Suprapubic skin (tissue), 4 donors: ENCODE measurements at places on chromosomes 3 and 15.

- H3K4me3 ChIP-seq, result no peak overlapping the region
- H3K27me3 ChIP-seq, result no peaks in the 10 kb centered on the region
- H3K36me3 ChIP-seq, result no peaks in the 10 kb centered on the region
- peak overlapping the region; percentile 31 for H3K27ac ChIP-seq
These were observed 198.3 kb downstream of the OPA1 start for GRCh38 chr3:193791041-193792032.

DNA sequence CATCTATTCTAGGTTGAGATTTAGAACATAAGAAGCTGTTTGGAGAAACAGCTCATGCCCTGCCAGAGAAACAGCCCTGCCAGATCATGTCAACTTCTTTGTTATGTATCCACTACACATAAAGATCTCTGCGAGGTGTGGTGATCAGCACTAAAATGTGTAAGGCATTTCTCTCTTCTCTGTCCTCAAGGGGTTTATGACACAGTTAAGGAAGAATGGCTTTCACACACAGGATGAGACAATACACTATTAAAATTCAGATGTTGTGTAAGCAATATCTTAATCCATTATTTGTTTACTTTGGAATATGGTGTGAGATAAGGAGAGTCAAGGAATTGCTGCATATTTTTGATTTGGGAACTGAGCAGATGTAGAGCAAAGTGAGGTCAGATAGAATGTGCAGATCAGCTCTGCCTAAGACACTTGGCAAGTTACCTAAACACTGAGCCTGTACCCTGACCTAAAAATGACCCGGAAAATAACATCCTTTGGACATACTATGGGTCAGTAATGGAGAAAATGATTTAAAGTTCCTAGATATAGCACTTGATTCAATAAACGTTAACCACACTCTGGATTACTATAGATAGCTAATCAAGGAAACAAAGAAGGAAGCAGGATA lies 434.7 kb upstream of the PDZRN3 start:
- H3K4me1 ChIP-seq, result no peaks in the 10 kb centered on the region
- H3K36me3 ChIP-seq, result no peaks in the 10 kb centered on the region
- DNase-seq, result no peak
- H3K27ac ChIP-seq, result no peak overlapping the region

DNA sequence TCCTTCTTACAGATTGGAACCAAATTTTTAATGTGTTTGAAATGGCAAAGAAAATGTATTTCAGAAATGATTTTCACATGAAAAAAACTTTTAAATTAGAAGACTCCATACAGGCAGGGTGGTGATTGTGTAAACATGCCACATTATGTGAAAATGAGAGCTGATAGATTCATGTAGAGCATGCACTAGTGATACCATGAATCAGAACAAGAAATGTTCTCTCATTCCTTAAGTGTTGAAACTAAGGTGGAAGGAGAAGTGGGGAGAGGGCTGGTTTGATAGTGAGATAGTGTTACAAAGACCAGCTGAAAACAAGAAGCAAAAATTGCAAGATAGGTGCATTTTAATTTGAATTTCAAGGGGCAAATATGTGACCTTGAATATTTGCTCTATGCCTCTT lies 100.3 kb downstream of the CCNL1 start:
- no peak for DNase-seq
- no peaks in the 10 kb centered on the region for H3K4me1 ChIP-seq
- no peaks in the 10 kb centered on the region for H3K36me3 ChIP-seq

GRCh38 chr3:37766797-37767776 lies 94.6 kb upstream of the CTDSPL start:
- no peaks in the 10 kb centered on the region for H3K27me3 ChIP-seq
- H3K4me3 ChIP-seq, result no peak overlapping the region
- peaks cover 15% of the 10 kb centered on the region for H3K4me1 ChIP-seq
- no peak overlapping the region for H3K27ac ChIP-seq
- H3K36me3 ChIP-seq, result no peaks in the 10 kb centered on the region

GRCh38 chr3:161215185-161215584 lies 5.9 kb upstream of the NMD3 start:
- H3K27me3 ChIP-seq, result no peaks in the 10 kb centered on the region
- no peak overlapping the region for H3K27ac ChIP-seq
- DNase-seq, result no peak
- no peaks in the 10 kb centered on the region for H3K36me3 ChIP-seq

DNA sequence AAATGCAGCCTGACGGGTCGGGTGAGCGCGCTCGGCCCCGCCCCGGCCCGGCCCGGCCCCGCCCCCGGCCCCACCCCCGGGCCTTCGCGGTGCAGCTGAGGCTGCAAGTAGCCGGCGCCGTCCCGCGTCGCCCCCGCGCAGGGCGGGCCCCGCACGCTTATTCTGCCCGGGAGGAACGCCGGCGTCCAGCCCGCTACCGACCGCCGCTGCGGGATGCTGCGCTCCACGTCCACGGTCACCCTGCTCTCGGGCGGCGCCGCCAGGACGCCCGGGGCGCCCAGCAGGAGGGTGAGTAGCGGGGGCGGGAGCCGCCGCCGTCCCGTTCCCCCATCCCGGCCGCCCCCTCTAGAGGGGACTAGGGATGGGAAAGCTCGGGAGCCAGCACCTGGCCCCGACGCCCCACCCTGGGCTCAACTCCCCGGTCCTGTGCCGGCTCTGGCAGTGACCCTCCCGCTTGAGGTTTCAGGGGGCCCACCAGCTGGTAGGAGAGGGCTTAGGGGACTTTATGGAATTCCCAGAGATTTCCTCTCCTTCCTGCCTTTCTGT lies at the start of gene MYZAP:
Gene MYZAP (plus strand): TSS at position 83 of the 546 bp plus-strand sequence. CDS start 131 bp downstream, at position 214.
- no peaks in the 10 kb centered on the region for H3K36me3 ChIP-seq
- H3K4me1 ChIP-seq, result peaks cover 73% of the 10 kb centered on the region
- peak within 1 kb of the TSS; percentile 65 for H3K27ac ChIP-seq
- DNase-seq, result peak; percentile 71

DNA sequence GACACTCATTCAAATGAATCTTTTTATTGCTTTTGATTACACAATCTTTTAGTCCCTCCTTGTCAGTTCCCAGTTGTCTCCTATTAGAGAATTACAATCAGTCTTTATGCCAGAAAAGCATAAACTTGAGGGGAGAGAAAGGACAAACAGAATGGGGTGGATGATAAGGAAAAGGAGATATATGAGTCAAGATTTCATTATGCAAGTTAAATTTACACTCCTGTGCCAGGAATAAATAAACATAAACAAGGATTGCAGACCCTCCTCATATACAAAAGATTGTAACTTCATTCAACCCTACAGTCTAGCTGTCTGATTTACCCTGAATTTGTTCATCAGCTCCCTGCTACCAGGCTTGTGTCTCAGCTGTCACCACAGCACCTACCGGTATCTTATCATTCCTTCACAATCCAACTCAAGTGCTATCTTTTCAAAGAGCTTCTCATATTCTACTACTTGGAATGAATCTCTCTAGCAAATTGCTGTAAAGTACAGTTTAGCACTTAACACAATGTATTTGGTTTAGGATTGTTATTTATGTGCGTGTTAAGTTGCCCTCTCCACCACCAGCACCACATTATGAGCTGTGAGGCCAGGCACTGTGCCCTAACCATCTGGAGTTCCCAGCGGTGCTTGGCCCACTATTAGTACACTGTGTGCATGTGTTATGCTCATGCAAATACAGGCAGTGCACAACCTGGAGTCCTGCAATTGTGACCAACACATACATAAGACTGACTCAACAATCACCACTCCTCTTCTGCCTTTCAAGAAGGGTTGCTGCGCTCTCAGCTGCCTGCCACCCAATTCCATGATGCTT lies 504.1 kb downstream of the TBL1XR1 start:
- no peaks in the 10 kb centered on the region for H3K36me3 ChIP-seq
- no peak for DNase-seq
- no peaks in the 10 kb centered on the region for H3K27me3 ChIP-seq
- no peak overlapping the region for H3K27ac ChIP-seq
- H3K4me1 ChIP-seq, result no peaks in the 10 kb centered on the region
- H3K4me3 ChIP-seq, result no peak overlapping the region
